ENCODE measurements at places on chromosomes 7 and 10. TPM values are rescaled to one million over a fixed set of nuclear protein-coding genes. Genes with fewer than 3 reads are reported as not detected.

FAM25G gene
- not detected for total RNA-seq

NEUROD6 gene
- not detected for total RNA-seq

PTF1A gene
- not detected for total RNA-seq

WAC gene
- total RNA-seq: 70.5 TPM

CTNNA3 gene
- total RNA-seq: not detected

VSIR gene
- total RNA-seq: 25.6 TPM

NPC1L1 gene
- total RNA-seq: not detected

FKBP6 gene
- not detected for total RNA-seq

GCK gene
- total RNA-seq: 0.25 TPM

SORBS1 gene
- 0.44 TPM for total RNA-seq

SFRP4 gene
- total RNA-seq: not detected

ELOVL3 gene
- total RNA-seq: not detected

PRLHR gene
- total RNA-seq: not detected

CROT gene
- total RNA-seq: 4.0 TPM

AKR1D1 gene
- total RNA-seq: not detected

HOXA7 gene
- total RNA-seq: 1.5 TPM

ZNF488 gene
- total RNA-seq: 0.13 TPM

CCDC172 gene
- total RNA-seq: not detected

ARMC3 gene
- total RNA-seq: not detected

VKORC1L1 gene
- 12.8 TPM for total RNA-seq

HTR5A gene
- not detected for total RNA-seq

FLNC gene
- 69.6 TPM for total RNA-seq

TRIM50 gene
- total RNA-seq: not detected

GSTO2 gene
- total RNA-seq: 0.31 TPM

CPEB3 gene
- 0.65 TPM for total RNA-seq
